ENCODE measurements at places on chromosomes 4 and X.

DNA sequence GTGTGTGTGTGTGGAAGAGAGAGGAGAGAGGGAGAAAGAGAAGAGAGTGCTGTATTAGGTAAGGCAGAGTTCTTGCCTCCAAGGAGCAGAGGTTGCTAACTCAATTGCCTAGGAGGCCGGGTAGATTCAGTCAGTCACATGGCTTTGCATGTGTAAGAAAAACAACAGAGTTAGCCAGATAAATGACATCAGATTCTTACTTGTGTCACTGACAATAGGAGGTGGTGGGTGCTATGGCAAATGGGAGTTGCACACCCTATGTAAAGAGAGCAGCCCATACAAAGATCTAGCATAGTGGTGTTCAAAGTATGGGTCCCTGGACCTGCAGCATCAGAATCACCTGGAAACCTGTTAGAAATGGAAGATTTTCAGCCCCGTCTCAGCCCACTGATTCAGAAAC is 14.4 kb upstream of the PGRMC2 start:
- DNase-seq, result no peak

- DNase-seq, result no peak
These were observed 20.4 kb upstream of the SH3KBP1 start for GRCh38 chrX:19907794-19908193.

- no peak for DNase-seq
These were observed 38.0 kb downstream of the NUP62CL start for GRCh38 chrX:107168257-107168656.

DNA sequence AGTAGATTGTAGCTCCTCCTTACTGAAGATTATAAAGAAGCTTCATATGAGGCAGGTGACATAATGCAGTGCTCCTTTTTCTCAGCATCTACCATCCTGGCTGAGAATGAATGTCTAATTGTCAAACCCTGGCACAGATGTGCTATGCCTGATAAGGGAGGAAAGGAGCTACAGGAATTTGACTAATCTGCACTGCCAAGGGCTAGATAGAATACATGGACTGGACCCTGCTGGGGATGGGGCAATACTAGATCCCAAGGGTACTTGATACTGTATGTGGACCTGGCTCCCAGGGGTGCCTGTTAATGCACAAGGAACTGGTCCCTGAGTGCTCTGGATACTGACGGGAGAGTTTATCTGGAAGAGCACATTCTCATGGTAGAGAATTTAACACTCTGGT is 362.2 kb upstream of the EMCN start:
- DNase-seq, result no peak

GRCh38 chr4:99800332-99801004 is 16.2 kb upstream of the DAPP1 start:
- DNase-seq, result no peak

DNA sequence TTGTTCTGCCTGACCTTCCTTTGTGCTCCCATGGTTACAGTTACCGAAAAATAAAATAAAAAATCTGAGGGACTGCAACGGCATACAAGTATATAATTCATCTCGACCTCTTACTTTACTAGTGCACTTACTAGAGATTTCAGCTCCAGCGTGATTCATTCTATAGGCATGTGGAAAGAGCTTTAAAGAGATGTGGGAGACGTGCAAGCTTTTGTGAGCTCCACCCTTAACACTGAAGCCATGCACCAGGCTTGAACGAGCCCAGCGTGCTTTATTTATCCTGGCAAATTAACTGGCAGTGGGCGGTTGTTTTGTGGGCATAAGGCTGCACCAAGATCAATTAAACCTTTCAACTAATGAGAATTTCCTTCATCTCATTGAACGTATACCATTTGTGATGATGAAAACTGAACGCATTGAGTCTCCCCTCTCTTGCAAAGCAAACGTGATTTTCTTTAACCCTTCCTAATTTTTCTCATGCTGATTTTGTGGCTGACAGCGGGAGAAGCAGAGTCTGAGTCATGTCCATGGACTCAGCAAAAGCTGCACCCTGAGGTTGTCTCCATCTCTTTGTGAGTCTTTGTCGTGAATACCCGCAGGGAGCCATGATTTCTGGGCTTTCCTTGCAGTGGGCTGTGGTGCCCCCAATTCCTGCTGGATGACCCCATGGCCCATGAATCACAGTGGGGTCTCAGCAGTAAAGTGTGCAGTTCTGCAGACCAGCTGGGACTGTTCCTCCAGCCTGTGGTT is 60.1 kb downstream of the MXRA5 start:
- DNase-seq, result no peak

- no peak for DNase-seq
These were observed 786.2 kb downstream of the RAB28 start for GRCh38 chr4:12697970-12698369.

GRCh38 chrX:150680974-150681373 is 12.2 kb upstream of the MTMR1 start:
- DNase-seq, result no peak

DNA sequence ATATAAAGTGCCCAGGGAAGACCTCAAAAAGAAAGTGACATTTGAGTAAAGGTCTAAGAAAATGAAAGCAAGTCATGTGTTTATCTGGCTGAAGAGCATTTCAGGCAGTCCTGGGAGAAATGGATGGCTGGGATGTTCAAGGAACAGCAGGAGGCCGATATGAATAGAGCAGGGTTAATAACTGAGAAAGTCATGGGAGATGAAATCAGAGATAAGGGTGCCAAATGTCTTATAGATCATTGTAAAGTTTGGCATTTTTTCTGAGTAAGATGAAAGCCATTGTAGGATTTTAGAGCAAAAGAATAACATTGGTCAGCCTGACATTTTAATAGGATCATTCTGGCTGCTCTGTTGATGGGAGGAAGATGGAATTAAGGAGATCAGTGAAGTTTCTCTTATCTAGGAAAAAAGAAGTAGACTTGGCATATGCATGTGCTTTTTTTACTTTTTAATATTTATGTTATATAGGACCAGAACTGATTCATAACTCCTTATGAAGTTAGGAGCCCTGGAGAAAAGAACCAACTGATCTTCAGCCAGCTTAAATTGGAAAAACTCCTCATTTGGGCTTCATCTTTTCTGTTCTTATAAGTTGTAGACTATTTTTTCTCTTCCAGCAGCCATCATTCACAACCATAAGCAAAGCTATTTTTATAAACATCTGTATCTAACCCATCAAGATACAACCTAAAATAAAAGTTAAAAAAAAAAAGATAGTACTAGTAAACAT is 18.6 kb downstream of the AIMP1 start:
- no peak for DNase-seq

- no peak for DNase-seq
These were observed 1139.6 kb downstream of the STPG2 start for GRCh38 chr4:97003715-97004114.

DNA sequence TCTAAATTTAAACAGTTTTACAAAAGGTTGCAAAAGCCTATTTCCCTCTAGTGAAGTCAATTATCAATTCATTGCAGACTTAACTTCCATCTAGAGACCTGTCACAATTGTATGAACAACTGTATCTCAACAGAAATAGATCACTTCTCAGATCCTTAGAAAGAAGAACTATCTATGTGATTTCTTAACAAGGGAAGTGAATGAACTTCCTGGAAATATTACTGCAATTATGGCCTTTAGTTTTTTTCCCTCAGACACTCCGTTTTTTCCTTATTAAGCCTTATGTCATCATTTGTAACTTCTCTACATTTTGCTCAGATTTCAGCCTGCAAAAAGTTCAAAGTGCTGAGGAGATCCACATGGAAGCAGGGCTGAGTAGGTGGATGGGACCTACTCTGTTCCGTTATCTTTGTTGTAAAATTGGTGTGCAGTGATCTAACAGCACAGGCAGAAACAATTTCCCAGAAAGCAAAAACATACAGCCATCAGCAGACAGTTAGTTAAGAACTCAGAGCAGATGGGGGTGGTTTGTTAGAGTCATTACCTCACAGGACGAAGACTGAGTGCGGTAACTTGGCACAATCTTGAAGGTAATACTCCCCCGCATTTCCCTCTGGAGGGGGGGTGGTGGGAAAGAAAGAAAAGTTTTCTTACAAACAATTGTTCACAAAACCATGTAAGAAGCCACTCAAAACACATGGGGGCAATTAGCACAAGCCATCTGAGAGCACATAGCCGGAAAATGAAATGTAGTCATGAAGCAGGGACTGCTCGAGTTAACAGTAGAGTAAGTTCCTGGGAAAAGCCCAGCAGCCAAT is 112.3 kb downstream of the NYX start:
- no peak for DNase-seq

- no peak for DNase-seq
These were observed 1.9 kb upstream of the TCEAL1 start for GRCh38 chrX:103626855-103627254.
